Endodermal cell (in vitro differentiated cells): ENCODE measurements at places on chromosomes 4 and X. TPM values are rescaled to one million over a fixed set of nuclear protein-coding genes. Genes with fewer than 3 reads are reported as not detected.

- no peak for DNase-seq
Observed at GRCh38 chr4:54371173-54371572, 142.1 kb downstream of the PDGFRA start.

- DNase-seq = no peak
Observed at GRCh38 chrX:41384051-41384705, 50.2 kb downstream of the DDX3X start.

- DNase-seq = no peak
Observed at GRCh38 chr4:176377780-176378179, 58.0 kb downstream of the SPCS3 start.

SLC10A7 gene
- total RNA-seq = 5.2 to 7.8 TPM (median 6.0 TPM) in 3 replicates

GRCh38 chr4:101774807-101775206 lies 15.7 kb upstream of the BANK1 start:
- no peak for DNase-seq
